Activated CD8-positive, alpha-beta memory T cell treated with anti-CD3 and anti-CD28 coated beads for 4 hours (primary cell): ENCODE measurements at places on chromosomes 13 and 19.

DNA sequence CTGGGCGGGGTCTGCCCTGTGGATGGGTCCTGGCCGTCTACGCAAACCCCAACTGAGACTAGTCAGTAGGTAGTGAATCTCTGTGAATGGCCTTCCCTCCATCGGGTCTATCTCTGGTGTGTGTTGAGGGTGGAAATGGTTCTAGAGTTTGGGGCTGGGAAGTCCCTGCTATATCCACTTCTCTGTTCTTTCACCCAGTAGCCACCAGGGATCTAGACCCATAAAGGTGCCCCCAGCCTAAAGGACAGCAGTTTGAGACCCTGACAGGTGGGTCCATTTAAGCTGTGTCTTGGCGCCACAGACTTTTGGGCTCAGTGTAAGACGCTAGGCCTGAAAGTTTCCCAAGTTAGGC is 57.7 kb downstream of the ZNF568 start:
- no peak for DNase-seq

- DNase-seq, result no peak
These were observed 85.8 kb upstream of the ZNF43 start for GRCh38 chr19:21921691-21922180.

GRCh38 chr13:50292081-50292480 is 276.8 kb downstream of the KCNRG start:
- no peak for DNase-seq

GRCh38 chr13:47484548-47484947 is 516.5 kb downstream of the SUCLA2 start:
- no peak for DNase-seq

GRCh38 chr13:94431987-94432386 is 47.5 kb downstream of the DCT start:
- no peak for DNase-seq

DNA sequence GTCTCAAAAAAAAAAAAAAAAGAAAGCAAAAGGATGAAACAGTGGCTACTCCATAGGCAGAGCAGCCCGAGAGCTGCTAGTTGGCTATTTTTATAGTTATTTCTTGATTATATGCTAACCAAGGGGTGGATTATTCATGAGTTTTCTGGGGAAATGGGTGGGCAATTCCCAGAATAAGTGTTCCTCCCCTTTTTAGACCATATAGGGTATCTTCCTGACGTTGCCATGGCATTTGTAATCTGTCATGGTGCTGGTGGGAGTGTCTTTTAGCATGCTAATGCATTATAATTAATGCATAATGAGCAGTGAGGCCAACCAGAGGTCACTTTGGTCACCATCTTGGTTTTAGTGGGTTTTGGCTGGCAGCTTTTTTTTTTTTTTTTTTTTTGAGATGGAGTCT is 25.4 kb upstream of the OR10H1 start:
- no peak for DNase-seq

DNA sequence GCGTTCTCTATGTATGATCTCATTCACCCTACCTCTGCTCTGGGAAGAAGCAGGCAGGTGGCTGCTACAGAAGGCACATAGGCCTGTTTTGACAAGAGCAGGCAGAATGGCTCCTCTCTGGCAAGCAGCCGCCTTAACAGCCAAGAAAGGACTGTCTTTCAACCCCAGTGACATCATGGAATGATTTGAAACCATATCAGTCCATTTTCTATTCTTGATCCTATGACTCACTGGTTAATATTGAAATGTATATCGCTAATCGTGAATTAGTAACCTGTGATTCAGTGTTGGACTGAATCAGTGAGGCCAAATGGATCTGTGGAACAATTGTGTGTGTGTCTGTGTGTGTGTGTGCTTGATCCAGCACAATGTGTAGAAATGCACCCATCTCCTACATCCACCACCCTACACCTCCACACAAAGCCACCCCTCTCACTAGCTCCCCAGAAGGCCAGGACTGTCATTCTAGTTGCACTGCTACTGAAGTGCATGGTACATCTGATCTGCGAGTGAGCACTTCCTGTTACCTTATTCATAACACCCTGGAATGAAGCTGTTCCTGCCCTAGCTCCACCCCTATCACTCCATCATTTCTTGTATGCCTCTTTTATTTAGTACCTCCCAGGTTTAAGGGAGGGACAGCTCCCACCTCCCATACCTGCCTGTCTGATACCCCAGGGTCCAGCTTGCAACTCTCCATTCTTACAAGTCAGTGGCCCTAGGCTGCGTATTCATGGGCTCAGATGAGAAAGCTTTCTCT is 460.0 kb downstream of the FOXO1 start:
- no peak for DNase-seq

DNA sequence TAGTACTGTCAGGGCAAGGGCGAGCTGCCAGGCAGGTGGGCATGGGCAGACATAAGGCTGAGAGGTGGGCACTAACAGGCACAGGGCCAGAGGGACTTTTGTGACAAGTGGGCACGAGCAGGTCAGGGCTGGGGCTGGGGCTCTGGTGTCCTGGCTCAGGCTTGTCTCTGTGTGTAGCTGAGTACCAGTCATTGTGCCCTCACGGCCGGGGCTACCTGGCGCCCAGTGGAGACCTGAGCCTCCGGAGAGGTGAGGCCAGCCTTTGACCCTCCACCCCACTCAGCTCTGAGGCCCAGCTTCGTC is 21.6 kb downstream of the LTBP4 start:
- no peak for DNase-seq

DNA sequence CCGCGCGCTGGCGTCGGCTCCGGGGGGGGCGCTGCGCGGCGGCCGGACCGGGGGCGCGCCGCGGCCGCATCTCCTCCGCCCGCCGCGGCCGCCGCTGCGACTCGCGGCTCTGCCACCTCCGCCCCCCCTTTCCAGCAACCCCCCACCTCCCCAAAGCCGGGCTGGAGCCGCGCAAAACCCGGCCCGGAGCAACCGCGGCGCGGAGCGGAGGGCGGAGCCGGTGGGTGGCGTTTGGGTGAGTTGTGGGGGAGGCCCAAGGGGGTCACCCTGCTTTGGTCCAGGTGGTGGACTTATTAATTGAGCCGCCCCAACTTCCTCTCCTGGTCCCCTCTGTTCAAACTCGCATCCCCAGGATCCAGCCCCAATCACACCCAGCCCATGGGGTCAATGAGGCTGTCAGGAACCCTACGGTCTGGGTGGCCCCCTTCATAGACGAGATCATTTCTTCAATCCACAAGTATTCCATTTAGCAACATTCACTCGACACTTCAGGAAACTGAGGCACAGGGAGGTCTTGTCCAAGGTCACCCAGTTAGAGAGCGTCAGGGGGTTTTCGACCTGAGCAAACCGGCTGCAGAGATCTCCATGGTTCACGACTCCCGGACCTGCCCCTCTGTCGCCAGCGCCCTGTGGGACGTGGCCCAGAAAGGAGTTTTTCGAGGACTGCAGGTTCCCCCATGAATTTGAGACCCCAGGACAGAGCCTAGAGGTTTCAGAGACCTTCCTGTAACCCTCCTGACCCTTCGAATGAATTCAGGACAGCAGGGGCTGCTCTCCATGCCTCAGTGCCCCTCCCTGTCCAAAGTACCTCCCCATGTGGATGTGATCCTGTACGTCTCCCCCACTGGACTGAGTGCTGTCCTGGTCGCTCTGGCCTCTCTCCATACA is 22.4 kb upstream of the SEMA6B start:
- no peak for DNase-seq

DNA sequence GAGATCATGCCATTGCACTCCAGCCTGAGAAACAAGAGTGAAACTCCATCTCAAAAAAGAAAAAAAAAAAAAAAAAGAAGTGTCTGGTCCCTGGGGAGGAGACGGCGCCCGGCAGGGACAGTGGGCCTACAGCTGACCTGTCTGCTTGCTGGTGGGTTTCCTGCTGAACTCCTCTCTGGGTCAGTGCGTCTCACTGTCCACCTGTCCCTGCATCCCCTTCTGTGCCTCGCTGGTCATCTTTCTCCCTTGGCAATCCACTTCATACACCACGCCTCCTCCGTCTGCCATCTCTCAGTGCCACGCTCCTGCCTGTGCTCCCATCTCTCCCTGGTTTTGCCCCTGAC is 63.4 kb downstream of the ACSBG2 start:
- DNase-seq, result no peak

- DNase-seq, result no peak
These were observed 25.2 kb downstream of the IPO5 start for GRCh38 chr13:97978651-97979050.

GRCh38 chr13:112768795-112769481 is 79.1 kb downstream of the ATP11A start:
- no peak for DNase-seq

DNA sequence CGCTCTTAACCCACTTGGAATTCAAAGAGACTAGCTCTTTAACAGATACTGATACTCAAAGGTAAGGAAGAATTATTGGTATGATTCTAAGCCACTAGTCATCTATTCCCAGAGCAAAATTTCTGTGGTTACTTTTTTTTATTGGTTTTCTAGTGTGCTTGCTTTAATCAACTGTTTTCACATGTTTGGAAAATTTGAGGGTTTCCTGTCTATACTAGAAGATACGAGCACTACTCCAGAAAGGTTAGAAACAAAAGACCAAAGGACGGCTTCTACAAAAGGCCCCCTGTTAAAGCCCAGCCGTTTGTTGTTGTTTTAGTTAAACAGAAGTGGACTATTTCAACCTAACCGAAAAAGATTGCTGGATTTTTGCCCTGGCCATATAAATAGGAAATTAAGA is 18.5 kb upstream of the LPAR6 start:
- DNase-seq, result no peak

- DNase-seq, result no peak
These were observed 69.2 kb downstream of the NALCN start for GRCh38 chr13:101346942-101347728.

- DNase-seq, result peak; percentile 17
These were observed 3.1 kb downstream of the RANBP3 start for GRCh38 chr19:5974721-5975387.

- DNase-seq, result no peak
These were observed 314.6 kb downstream of the LIG4 start for GRCh38 chr13:107900775-107901174.

GRCh38 chr13:64617231-64617630 is 2612.9 kb downstream of the PCDH9 start:
- DNase-seq, result no peak

GRCh38 chr19:44741841-44742329 is 6.6 kb upstream of the BCL3 start:
- DNase-seq, result no peak

- no peak for DNase-seq
These were observed 614.5 kb downstream of the TBC1D4 start for GRCh38 chr13:74867460-74867859.

DNA sequence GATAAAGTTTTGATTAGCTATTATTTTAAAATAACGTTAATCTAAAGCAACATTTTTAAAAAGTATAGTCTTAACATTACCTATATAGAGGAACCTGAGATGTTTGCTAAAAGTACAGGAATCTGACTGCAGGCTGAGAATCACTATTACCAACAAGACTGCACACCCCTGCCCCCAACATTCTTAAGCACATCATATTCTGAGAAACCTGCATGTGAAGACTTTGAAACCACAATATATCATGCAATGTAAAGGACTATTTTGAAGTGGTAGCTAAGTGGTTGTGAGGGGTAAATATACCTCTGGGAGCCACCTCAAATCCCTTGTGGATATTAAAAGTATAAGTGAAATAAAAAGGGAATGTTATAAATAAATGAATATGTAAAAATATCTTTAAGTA is 119.0 kb upstream of the KLF12 start:
- no peak for DNase-seq

- no peak for DNase-seq
These were observed 616 bp downstream of the TSHZ3 start for GRCh38 chr19:31348481-31349159.

DNA sequence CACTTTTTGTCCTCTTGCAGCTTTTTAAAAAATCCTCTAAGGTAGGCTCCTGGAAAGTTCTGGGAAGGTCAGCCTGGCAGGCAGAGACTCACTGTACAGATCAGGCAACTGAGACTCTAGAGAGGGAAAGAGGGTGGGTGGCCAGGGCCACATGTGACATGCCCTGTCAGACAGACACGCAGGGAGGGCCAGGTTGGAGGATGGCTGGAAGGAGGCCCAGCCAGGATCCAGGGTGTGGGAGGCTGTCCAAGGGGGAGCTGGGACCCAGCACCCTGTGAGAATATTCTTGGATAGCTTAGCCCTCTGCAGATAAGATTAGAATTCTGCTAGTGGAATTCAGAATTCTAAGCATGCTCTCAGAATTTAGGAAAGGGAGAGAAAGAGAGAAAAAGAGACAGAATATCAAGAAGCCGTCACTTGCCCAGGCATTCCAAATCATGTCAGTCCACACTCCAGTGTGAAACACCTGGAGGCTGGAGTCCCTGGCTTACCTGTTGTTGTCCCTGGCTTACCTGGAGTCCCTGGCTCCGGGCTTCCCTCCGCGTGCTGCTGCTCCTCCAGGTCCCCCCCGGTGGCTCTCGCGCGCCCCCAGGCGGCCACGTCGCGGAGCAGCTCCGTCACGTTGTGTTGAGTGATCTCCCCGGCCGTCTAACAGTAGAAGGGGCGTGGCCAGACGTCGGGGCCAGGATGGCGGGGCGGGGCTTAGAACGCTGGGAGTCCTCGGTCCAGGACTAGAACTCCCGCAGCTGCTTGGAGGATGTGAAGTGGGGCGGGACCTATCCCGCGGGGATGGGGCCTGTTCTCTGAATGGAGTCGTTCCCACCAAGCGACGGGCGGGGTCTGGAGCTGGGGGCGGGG is 2.8 kb upstream of the TNNI3 start:
- peak; percentile 62 for DNase-seq

GRCh38 chr19:3056417-3057088 is 5.7 kb downstream of the TLE5 start:
- DNase-seq, result no peak

DNA sequence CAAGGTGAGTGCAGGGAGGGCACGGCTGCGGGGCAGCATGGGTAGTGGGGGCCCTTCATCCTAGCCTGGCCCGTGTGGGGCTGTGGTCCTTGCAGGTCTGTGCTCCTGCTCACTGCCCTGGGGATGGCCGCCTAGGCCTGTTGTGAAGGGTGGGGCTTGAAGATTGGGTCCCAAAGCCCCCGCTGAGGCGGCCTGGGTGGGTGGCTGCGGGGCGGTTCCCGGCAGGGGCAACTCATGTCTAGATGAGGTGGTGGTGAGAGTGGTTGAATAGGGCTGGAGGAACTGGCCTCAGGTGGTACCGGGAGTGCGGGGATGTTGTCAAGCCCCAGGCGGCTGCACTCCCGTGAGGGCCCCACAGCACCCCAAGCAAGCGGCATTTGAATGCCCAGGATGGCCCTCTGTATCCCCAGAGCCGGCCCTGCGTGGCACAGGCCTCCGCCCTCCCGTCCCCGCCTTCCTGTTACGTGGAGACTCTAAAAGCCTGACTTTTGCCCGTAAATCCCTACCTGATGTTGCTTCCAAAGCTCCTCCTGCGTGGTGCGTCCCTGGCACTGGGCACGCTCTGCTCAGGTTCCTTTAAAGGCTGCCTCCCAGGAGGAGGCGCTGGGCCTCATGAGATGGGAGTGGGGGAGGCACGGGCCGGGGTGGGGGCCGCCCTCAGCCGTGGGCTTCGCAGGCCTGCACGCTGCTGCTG is 15.0 kb downstream of the SPPL2B start:
- DNase-seq, result no peak

DNA sequence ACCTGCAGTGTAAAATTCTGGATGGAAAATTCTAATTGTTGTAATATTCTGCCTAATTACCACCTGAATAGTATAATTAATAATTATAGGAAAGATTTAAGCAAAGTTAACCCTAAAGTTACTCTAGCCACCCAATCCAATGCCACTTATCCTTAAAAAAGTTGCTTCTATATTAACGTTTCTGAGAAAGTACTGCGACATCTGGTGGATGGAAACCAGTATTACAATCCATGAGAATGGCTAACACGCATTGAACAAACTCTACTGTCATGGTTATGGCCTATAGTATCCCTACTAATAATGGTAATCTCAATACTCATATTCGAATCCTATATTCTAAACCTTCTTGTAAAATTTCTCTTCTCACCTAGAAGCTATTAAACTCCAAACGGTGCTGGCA is 1551.8 kb downstream of the SLITRK1 start:
- DNase-seq, result no peak
